Stomach (tissue), 19 donors: ENCODE measurements at places on chromosomes 13 and 19. TPM values are rescaled to one million over a fixed set of nuclear protein-coding genes. Genes with fewer than 3 reads are reported as not detected.

RXFP2 gene
- total RNA-seq = not detected

CYP4F2 gene
- total RNA-seq = not detected

CYP2F1 gene
- not detected for total RNA-seq

LACC1 gene
- 13.4 TPM for total RNA-seq

C1QTNF9 gene
- not detected for total RNA-seq

CACNG8 gene
- total RNA-seq = under 0.01 TPM

KANK2 gene
- total RNA-seq = 257 TPM

AP1M2 gene
- 687 TPM for total RNA-seq

ZNF442 gene
- total RNA-seq = 7.8 TPM

FSD1 gene
- total RNA-seq = not detected

CCNE1 gene
- 3.7 TPM for total RNA-seq

GRCh38 chr19:18967358-18968146, 26.5 kb upstream of the HOMER3 start:
- DNase-seq = peak; percentile 34

- DNase-seq = peak; percentile 76
Observed at GRCh38 chr13:50244713-50245574, 229.7 kb downstream of the KCNRG start.

DNA sequence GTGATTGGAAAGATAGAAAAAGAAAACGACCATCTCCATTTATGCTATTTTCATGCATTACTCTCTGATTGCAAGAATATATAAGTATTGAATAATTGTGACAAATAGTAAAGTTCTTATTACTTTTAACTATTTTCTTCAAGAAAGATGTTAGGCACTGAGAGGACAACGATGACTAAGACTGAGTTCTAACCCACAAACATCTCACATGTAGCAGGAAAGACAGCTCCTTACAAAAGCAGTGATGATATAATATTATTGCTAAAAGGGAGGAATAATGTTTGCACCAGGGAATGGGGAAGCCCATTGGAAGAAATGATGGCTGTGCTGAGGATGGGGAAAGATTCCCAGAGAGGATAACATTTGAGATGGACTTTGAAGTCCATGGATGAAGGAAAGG, 22.6 kb downstream of the RXFP2 start:
- no peak for DNase-seq

DNA sequence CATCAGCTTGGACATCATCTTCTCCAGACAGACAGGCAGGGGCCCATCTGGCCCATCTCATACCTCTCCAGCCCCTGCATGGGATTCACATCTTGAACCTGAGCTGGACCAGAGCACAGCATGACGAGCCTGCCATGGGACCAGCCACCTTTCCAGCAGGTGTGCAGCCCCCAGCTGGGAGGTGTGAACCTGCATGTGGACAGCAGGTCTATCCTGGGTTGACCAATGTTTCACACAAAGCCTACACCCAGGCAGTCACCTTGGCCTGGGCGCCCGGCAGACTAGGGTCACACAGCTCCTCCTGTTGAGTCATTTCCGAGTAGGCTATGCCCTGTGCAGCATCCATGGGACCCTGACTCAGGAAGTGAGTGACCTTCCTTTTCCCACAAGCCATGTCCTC, 41.4 kb downstream of the MAU2 start:
- DNase-seq = no peak

DNA sequence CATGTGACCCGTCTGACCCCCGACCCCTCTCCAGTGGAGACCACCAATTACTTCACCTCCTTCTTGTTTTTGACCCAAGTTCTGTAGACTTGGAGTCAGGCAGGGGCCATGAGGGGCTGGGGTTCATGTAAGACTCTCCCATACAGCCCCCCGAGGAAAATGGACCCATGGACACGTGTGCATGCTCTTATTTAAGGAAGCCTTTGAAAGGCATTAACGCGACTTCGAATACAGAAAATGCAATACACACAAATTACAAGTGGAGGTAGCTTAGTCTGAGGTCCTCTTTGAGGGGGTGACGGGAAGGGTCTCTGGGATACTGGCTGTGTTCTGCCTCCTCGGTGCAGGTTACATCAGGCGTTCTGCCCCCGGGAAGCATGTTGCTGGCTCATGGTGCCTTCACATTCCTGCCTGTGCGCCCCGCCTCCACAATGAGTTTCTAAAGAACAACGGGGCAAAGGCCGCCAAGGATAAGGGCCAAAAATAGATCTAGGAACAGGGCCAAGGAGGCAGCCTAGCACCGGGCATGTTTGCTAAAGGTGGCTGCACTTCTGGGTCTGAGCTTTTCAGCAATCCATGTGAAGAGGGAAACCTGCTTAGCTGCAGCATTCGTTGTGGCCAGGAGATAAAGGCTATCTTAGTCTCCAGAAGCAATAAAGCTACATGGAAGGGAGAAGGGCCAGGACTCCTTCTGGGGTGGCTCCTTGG, 54.5 kb downstream of the RAB20 start:
- DNase-seq = peak; percentile 94

DNA sequence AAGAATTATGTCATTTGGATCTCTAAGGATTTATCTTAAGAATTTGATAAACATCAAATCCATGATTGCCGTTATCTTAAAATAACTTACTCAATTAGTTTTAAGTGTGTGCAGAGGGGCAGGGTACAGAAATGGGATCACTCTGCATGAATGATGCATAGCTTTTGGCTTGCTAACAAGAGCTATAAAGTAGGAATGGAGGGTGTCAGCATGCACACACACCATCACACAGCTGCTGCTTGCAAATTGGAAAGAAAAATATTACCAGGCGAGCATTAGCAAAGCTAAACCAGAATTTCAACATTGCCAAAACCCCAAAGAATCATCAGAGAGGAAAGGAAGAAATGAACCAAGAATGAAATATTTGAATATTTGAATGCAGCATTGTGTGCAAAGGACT, 580.6 kb downstream of the LMO7 start:
- DNase-seq = no peak

DNA sequence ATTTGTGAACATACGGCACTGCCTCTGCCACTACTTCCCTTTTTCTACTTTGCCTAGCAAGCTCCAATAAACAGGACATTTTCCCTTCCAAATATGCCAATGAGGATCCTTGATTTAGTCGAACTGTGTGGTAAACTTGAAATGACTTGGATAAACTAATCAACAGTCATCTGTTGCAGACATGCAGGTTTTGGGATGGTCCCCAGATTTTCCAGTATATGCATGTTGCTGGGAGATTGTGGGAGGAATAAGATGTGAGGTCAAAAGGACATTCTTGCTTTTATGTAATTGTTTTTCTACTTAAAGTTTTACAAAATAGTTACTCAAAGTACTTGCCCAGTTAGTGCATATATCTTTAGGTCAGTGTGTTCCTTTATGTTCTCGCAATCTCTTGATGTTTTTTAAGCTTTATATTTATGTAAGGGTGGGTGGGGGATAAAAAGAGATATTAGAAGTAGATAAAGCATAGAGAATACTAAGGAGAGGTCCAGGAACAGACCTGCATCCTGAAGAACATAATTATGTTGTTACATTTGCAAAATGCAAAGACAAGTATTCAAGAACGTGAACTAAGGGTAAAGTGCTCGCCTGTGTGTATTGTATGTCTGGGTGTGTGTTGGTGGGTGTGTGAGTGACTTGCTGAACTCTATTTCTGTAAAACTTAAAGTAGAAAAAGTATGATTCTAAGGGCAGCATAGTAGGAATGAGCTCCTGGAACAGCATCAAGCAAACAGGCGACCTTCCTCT, 88.4 kb upstream of the OXGR1 start:
- DNase-seq = no peak

DNA sequence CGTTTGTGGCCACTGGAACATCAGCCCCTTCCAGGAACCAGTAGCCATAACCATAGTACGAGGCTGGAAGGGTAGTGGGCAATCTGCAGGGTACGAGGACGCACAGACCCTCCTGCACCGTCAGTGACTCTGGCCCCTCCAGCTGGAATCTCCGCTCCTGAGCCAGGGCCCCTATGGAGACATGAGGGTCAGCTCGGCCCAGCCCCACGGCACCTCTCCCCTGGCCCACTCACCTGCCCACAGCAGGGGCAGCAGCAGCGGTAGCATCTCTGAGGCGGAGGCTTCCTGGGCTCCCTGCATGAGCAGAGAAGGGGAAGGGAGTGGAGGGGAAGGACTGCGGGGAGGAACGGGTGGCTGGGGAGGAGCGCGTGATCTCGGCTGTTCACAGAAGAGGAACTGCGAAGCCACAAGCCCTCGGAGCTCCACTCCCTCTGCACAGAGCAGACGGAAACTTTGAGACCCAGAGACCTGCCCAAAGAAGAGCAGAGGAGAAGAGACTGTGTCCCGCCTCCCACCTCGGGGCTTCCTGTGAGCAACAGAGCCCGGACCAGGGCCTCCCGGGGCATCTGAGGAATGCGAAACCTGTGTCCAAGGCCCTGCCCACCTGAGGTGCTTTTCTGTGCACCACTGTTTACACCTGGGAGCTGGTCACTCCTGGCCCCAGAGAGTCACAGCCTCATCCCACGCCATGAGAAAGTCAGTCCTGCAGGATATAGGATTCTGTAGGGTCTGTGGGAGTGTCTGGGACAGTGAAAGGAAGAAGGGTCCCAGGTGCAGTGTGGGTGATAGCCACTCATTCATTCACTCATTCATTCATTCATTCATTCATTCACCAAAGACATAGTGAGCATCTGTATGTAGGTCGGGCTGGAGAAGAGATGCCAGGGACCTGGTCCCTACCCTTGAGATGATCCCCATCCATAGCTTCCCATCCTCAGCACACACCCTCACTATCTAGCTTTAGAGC, at the start of gene SIGLEC6:
TSS of gene SIGLEC6 (minus strand) at position 322 of the 967 bp plus-strand sequence. CDS start at position 300, 22 bp downstream.
- DNase-seq = peak; percentile 37

- DNase-seq = peak; percentile 94
Observed at GRCh38 chr19:16070366-16070990, 5.8 kb upstream of the TPM4 start.

GRCh38 chr13:33471204-33471603, 185.6 kb upstream of the STARD13 start:
- DNase-seq = peak; percentile 36

- DNase-seq = peak; percentile 51
Observed at GRCh38 chr13:27371932-27372331, 52.5 kb upstream of the GTF3A start.

GRCh38 chr13:64639206-64639605, 2590.9 kb downstream of the PCDH9 start:
- DNase-seq = no peak

GRCh38 chr19:19361075-19361594, 40.5 kb downstream of the MAU2 start:
- peak; percentile 82 for DNase-seq

DNA sequence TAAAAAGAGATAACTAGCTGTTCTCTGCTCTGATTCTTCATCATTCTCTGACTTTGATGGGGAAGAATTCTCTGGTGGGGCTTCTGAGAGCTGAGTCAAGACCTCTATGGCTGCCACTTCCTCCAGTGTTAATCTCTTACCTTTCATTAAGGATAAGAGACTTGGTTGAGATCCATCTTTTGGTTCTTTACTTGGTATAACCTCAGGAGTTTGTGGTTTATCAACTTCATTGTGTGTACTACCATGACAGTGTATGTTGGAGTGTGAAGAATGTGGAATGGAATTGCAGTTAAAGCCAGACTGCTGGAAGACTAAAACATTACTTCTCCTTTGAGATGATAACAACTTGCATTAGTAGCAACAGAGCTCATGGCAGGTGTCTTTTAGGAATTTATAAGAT, 222.0 kb downstream of the SLITRK5 start:
- DNase-seq = no peak

- peak; percentile 77 for DNase-seq
Observed at GRCh38 chr19:49689133-49690078, at the start of gene ADM5. TSS of gene ADM5 (plus strand) at chr19:49689594. CDS start at chr19:49689838, 244 bp downstream.

GRCh38 chr13:46609726-46610125, 56.8 kb downstream of the LRCH1 start:
- no peak for DNase-seq

- peak; percentile 23 for DNase-seq
Observed at GRCh38 chr19:46958532-46958931, 61.1 kb upstream of the NPAS1 start.

DNA sequence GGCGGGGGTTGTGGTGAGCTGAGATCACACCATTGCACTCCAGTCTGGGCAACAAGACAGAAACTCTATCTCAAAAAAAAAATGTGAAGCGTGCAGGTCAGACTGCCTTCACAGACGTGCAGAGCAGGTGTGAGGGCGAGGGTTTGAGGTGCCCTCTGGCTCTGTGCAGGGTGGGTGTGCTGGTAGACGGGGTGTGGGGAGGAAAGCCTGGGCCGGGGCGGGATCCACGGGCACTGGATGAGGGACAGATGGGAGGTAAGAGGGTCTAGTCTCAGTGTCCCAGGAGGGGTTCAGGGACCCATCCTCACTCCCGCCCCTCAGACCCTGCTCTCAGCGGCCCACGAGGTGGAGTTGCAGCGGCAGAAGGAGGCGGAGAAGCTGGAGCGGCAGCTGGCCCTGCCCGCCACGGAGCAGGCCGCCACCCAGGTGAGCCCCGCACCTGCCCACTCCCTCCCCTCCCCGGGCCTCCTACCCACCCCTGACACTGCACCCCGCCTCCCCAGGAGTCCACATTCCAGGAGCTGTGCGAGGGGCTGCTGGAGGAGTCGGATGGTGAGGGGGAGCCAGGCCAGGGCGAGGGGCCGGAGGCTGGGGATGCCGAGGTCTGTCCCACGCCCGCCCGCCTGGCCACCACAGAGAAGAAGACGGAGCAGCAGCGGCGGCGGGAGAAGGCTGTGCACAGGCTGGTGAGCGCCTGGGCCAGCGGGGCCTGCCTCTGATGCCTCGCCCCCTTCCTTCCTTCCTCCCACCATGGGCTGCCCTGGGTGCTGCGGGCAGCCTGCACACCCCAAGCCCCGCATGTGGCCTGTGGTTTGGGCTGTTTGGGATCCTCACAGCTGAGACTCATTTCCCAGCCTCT, 9.1 kb downstream of the NOP53 start:
- no peak for DNase-seq

DNA sequence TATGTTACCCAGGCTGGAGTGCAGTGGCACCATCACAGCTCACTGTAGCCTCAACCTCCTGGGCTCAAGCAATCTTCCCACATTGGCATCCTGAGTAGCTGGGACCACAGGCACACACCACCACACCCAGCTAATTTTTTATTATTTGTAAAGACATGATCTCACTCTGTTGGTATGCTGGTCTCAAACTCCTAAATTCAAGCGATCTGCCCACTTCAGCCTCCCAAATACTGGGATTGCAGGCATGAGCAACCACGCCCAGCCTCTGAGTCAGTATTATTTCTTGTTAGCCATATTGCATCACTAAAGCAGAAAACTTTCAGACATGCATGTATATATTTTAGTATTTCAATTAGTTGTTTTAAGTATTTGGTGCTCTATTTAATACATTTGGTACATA, 376.4 kb downstream of the GPC6 start:
- DNase-seq = no peak

GRCh38 chr13:40787062-40787461, 2.3 kb upstream of the SLC25A15 start:
- no peak for DNase-seq

GRCh38 chr19:11674067-11674492, 64.7 kb downstream of the ZNF823 start:
- DNase-seq = no peak

DNA sequence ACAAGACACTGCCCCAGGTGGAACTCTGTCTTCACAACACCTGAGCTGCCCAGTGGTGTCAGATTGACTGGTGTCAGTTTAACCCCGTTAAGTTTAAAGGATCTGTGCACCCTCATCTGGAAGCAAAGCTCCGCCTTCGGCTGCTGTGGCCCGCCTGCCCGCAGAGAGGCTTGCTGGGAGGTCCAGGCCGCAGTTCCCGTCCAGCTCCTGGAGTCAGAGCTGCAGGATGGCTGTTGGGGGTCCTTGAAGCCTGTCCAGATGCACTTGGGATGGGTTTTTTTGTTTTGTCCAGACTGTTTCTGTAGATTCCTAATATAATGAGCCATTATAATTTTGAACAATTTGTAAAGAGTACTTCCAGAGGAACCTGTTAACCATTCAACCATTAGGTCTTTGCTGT, 16.1 kb downstream of the CUL4A start:
- DNase-seq = no peak

- peak; percentile 28 for DNase-seq
Observed at GRCh38 chr13:42011601-42012350, 36.7 kb upstream of the DGKH start.
